Caudate nucleus (tissue), 63 donors: ENCODE measurements at places on chromosomes 1 and 21.

- no peak for DNase-seq
Measured at GRCh38 chr1:220918285-220918951, 39.2 kb downstream of the HLX start.

DNA sequence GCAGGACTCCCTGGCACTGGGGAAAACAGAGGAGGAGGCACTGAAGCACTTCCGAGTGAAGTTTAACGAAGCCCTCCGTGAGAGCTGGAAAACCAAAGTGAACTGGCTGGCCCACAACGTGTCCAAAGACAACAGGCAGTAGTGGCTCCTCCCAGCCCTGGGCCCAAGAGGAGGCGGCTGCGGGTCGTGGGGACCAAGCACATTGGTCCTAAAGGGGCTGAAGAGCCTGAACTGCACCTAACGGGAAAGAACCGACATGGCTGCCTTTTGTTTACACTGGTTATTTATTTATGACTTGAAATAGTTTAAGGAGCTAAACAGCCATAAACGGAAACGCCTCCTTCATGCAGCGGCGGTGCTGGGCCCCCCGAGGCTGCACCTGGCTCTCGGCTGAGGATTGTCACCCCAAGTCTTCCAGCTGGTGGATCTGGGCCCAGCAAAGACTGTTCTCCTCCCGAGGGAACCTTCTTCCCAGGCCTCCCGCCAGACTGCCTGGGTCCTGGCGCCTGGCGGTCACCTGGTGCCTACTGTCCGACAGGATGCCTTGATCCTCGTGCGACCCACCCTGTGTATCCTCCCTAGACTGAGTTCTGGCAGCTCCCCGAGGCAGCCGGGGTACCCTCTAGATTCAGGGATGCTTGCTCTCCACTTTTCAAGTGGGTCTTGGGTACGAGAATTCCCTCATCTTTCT is 75.5 kb downstream of the PIK3CD start:
- no peak for DNase-seq

- DNase-seq: no peak
Measured at GRCh38 chr1:156055281-156056048, 883 bp downstream of the LAMTOR2 start.

DNA sequence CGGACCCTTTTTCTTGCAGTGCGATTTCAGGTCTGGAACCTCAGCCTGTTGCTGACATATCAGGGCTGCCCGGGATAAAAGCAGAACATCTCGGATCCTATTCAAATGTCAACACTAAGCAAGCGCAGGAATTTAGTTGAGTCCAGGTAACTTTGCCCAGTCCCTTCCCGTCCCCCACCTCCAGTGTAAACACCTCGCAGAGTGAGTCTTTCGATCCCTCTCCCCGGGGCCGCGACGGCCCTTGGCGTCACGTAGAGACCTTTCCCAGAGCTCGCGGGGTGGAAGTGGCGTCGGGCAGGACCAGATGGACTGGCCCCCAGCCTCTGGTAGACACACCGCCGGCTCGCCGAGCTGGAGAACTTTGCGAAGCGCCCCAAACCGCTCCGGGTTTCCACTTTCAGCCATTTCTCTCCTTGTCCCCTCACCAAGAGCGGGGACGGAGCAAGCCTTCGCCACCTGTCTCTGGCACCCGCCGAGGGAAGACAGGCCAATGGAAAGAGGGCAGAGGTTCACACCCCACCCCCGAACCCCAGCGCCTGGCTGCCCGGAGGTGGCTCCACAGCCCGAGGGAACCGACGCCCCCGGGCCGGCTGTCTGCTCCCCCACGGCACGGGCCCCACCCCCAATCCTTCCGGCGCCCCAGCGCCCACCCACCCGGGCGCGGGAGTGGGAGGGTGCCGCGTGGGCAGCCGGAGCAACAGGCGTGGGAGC is 570 bp downstream of the KCND3 start:
- DNase-seq: no peak

GRCh38 chr1:4838231-4838630 is 183.8 kb downstream of the AJAP1 start:
- DNase-seq: no peak

- DNase-seq: no peak
Measured at GRCh38 chr1:84198832-84199231, 54.8 kb downstream of the PRKACB start.

DNA sequence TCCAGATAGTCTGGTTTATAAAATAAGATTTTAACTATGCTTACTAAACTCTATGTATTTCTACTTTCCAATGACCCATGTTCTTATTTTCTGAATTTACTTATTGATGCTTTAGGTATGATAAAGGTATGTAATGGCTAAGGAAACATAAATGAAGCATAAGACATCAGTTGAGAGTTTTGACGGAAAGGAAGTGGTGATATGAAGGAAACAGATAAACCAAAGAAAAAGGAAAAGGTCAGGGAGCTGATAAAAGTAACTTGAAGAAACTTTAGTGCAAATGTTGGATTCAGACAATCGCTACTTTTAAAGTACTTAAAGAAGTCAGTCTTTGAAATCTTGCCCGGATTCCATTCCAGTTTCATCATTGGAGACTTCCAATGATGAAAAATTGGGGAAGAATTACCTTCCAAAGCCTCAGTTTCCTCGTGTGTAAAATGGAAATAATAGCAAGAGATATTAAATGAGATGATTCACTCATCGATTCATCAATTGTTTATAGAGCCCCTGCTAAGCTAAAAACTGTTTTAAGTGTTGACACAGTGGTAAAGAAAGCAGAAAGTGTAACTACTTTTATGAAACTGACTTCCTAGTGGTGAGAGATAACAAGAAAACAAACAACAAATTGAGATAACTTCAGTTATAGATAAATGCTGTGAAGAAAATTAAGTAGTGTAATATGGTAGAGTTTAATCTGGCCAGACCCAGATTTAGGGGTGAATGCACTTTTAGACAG is 10.6 kb downstream of the PTPRC start:
- DNase-seq: no peak

DNA sequence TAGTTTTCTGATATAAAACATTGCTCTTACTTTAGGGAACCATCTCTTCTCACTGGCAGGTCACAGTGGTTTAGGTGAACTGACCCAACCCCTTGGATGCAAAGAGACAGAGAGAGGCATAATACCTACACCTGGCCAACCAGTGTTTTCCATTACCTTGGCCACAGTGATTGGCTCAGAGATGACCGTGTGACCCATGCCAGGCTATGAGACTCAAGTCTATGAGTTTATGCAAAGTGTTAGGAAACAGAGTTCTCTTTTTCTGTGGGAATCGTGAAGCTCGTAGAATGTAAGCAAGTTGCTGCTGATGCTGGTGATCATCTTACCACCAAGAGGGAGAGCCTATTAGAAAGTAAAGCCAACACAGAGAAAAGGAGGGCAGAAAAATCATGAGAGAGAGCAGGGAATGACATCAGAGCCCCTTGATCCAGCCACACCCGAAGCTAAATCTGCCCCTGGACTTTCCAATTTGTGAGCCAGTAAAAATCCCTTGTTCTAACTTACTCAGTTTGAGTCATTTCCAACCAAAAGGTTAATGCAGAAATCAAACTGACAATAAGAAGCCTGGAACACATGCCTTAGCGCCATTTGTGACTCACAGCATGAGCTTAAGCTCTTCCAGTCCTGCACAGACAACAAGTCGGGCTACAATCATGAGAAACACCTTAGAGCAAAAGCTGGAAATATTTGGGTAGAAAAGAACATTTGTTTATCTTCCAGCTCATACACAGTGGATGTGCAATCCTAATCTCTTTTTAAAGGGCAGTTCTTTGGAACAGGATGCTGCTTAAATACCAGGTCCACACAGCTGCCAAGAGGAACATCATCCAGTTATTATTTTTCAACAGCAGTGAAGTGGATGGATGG is 81.3 kb upstream of the KAZN start:
- no peak for DNase-seq

DNA sequence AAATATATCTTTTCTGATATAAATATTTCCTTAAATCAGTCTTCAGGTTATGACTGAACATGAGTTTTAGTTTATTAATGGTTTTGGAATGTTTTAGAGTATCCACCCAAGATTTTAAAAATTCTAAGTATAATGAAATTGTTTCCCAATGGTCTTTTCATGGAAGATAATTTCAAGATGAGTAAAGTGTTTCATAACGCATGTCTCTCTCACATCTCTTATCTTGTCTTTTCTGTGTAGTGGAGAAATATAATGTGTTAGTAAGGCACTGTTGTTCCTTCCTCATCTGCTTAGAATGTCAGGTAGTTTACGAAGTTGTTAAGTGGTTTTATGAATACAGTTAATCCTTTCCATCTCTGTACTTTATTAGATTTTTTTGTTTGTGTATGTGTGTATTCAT is 49.6 kb downstream of the PLA2G4A start:
- no peak for DNase-seq

- DNase-seq: no peak
Measured at GRCh38 chr1:69246109-69246508, 321.6 kb upstream of the LRRC7 start.

- DNase-seq: peak; percentile 22
Measured at GRCh38 chr1:47725992-47726855, 271.0 kb downstream of the TRABD2B start.

DNA sequence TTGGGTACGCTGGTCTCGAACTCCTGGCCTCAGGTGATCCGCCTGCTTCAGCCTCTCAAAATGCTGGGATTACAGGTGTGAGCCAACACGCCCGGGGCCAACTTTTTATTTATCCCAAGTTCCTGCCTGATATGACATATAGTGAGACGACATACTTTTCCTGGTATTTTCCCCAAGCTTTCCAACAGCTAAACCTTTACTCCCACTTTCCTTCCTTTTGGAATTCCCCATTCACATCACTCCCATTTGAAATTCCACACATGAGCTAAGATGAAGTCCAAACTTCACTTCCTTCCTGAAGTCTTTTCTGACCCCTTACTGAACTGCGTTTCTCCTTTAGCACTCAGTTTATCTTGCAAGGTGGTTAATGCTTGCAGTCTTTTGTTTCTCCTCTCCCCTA is 64.1 kb downstream of the S1PR1 start:
- no peak for DNase-seq

GRCh38 chr1:66489972-66490601 is 43.9 kb upstream of the SGIP1 start:
- DNase-seq: no peak

DNA sequence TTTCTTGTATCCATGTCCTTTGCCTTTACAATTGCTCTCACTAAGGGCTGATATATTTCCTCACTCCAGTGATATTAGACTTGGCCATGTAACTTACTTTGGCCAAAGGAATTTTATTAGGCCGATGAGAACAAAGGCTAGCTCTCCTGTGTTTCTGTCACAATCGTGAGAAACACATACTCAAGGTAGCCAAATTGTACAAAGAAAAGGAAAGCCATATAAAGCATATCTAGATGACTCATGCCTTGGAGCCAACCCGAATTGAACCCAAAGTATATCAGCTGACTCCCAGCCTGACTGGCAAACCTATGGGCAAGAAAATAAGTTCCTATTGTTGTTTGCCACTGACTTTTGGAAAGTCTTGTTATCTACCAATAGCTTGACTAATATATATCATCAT is 371.7 kb upstream of the LRRC7 start:
- DNase-seq: no peak

DNA sequence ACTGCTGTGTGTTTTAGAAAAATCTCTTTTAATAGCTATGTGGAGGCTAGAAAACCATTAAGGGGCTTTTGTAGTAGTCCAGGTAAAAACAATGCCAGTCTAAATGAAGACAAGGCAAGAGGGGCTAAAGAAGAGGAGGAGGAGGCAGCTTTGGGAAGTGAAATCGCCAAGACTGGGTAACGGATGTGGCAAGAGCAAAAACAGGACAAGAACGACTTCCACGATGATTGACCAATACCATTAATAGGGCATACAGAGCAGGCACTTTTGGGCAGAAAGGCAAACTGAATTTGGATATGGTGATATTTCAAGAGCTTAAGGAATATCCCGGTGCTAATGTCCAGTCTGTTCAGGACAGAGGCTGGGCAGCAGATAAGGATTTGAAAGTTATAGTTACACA is 22.0 kb downstream of the COA6 start:
- no peak for DNase-seq

GRCh38 chr1:95770581-95770980 is 536.6 kb downstream of the RWDD3 start:
- DNase-seq: no peak

- DNase-seq: no peak
Measured at GRCh38 chr21:14513804-14514203, 32.3 kb downstream of the SAMSN1 start.

DNA sequence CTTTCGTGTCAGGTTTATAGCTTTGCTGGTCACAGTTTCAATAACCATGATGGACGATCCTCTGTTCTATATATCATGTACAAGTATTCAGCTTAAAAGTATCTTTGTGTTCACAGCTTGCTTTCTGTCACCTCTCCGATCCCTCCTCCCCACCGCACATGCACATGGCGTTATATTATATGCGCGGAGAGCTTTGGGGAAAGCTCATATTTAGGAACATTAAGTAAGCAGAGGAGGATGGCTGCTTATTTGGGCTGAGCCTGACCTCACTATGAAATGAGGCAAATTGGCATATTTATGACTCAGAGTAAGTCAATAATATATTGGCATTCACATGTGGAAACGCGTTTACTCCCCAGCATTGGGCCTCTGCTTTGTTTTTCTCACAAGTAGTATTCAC is 360.5 kb downstream of the HLX start:
- no peak for DNase-seq

- no peak for DNase-seq
Measured at GRCh38 chr21:42597487-42598158, 55.8 kb upstream of the PDE9A start.

GRCh38 chr1:39268906-39269305 is 64.4 kb downstream of the MACF1 start:
- DNase-seq: no peak

DNA sequence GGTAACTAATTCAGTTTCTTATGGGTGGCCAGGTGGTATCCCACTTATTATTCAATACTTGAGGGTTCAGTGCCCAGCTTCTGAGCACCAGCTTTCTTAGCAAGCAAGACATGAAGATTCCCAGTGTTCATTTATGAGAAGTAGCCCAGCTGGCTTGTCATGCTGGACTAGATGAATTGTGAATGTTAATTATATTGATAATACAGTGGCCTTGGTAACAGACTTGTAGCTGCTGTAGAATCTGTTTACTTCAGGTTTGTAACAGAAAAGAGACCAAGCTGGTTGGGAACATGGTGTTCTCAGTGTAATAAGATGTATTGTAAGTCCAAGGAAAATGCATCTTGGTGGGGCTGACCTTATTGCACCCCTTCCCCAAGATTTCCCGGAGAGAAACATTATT is 10.1 kb downstream of the AHCYL1 start:
- DNase-seq: peak; percentile 29
